Uterus (tissue), 4 donors: ENCODE measurements at places on chromosomes 12 and 14. TPM values are rescaled to one million over a fixed set of nuclear protein-coding genes. Genes with fewer than 3 reads are reported as not detected.

DNA sequence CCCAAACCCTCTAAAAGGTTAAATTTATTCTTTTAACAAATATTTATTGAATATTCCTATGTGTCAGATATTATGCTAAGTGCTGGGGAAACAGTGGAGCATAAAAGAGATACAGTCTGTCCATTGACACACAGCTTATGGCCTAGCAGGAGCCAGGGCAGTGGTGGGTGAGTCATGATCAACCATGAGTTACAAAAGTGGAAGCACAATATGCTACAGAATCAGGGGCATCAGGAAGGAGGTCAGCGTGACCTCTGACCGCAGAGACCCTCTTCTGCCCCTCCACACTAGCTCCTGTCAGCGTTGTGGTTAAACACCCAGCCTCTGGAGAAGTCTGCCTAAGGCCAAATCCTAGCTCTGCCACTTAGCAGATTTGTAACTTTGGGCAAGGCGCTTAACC, 4.7 kb upstream of the PPP1R1A start:
- no peaks in the 10 kb centered on the region for H3K27me3 ChIP-seq
- H3K27ac ChIP-seq: no peak overlapping the region
- H3K4me1 ChIP-seq: peaks cover 1% of the 10 kb centered on the region
- H3K4me3 ChIP-seq: no peak overlapping the region
- DNase-seq: no peak

Gene PNP
- 46.9 TPM for total RNA-seq

GRCh38 chr12:130031571-130032189, 127.9 kb upstream of the TMEM132D start:
- peaks cover 10% of the 10 kb centered on the region for H3K27me3 ChIP-seq
- DNase-seq: peak; percentile 20
- no peak overlapping the region for H3K27ac ChIP-seq
- H3K4me1 ChIP-seq: no peaks in the 10 kb centered on the region

Gene MUCL1
- total RNA-seq: not detected

Gene FAR2
- total RNA-seq: 10.6 TPM

- no peaks in the 10 kb centered on the region for H3K36me3 ChIP-seq
- H3K4me3 ChIP-seq: no peak overlapping the region
- no peak overlapping the region for H3K27ac ChIP-seq
- H3K27me3 ChIP-seq: no peaks in the 10 kb centered on the region
- no peaks in the 10 kb centered on the region for H3K4me1 ChIP-seq
- no peak for DNase-seq
Measured at GRCh38 chr12:99235381-99235780, 412.2 kb upstream of the GARIN6 start.

DNA sequence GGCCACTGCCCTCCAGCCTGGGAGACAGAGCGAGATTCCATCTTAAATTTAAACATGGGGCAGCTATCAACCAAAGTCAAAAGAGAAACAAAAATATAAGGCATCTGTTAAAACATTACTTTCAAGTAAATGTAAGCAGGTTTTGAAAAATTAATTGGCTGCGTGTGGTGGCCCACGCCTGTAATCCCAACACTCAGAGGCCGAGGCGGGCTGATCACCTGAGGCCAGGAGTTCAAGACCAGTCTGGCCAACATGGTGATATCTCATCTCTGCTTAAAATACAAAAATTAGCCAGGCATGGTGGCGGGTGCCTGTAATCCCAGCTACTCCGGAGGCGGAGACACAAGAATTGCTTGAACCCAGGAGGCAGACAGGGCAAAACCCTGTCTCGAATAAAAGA, 82.7 kb downstream of the PLEKHA5 start:
- H3K4me3 ChIP-seq: no peak overlapping the region
- no peak for DNase-seq
- no peaks in the 10 kb centered on the region for H3K36me3 ChIP-seq
- no peak overlapping the region for H3K27ac ChIP-seq

DNA sequence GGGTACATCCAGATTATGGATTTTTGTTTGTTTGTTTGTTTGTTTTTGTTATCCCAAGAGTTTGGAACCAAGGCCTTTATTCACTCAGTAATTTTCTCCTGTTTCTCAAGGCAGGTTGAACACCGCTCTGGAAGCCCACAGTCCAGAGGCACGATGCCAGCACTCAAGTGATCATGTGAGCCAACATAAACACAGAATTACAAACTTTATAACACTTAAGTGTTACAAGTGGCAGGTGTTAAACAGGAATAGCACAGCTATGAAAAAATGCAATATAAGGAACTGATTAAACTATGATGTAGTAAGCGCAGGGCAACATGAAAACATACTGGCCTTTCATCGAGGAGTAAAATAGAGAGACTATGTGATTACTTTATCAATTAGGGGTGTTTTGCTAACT, 1885.8 kb upstream of the SEL1L start:
- H3K36me3 ChIP-seq: no peaks in the 10 kb centered on the region
- no peak overlapping the region for H3K27ac ChIP-seq
- no peaks in the 10 kb centered on the region for H3K27me3 ChIP-seq
- no peak for DNase-seq
- H3K4me3 ChIP-seq: no peak overlapping the region

GRCh38 chr14:52988139-52988538, 37.3 kb upstream of the FERMT2 start:
- H3K27me3 ChIP-seq: no peaks in the 10 kb centered on the region
- no peaks in the 10 kb centered on the region for H3K4me1 ChIP-seq
- H3K36me3 ChIP-seq: no peaks in the 10 kb centered on the region
- DNase-seq: no peak
- H3K4me3 ChIP-seq: no peak overlapping the region
